ENCODE measurements at places on chromosomes 6 and 20.

DNA sequence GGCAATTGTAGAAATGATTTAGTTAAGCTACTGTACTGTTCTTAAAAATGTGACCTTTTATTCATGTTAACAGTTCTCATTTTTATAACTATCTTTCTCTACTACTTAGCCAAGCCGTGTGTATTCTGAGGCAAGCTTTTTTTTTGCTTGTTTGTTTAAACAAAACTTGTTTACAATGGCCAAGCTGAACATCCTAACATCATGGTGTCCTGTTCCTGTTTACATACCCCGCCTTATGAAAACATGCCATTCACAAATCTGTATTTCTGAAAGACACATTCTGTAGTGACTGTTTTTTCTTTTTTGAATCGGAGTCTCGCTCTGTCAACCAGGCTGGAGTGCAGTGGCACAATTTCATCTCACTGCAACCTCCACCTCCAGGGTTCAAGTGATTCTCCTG lies 140.9 kb downstream of the NCOA3 start:
- no peak for DNase-seq

GRCh38 chr6:7185561-7185960 lies 77.8 kb downstream of the RREB1 start:
- DNase-seq = no peak

DNA sequence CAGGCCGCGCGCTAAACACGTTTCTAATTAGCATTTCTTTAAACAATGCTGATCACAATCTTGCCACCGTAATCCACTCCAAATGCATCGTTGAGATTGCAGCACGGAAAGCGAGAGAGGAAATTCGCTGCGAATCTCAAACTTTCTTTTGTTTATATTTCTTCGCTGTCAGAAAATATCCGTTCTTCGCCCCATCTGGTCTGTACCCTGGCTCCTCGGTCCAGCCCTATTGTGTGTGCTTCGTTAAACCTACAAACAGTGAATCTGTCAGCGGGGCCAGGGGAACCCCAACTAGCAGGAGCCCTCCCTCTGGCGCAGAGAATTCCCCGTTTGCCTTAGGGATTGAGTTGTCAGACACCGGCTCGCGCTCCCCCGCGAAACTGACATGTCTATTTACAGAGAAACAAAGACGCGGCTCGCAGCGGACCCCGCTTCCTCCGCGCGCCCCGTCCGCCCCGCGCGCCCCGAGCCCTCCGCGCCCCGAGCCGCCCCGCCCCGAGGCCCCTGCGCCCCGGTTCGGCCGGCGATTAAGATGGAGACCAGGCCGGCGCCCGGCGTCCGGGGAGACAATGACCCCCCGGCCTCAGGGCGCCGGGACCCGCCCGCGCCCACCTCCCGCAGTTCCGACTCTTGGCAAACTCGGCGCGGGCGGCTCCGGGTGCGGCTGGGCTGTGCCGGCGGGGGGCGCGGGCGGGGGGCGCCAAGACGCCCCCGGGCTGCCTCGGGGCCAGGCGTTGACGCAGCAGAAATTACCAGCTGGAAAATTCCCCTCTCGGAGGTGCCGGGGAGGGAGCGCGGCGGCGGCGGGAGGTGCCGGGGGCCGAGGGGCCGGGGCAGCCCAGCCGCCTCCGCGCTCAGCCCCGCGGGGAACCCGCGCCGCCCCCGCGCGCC lies 874 bp downstream of the ZBTB46 start:
- no peak for DNase-seq

DNA sequence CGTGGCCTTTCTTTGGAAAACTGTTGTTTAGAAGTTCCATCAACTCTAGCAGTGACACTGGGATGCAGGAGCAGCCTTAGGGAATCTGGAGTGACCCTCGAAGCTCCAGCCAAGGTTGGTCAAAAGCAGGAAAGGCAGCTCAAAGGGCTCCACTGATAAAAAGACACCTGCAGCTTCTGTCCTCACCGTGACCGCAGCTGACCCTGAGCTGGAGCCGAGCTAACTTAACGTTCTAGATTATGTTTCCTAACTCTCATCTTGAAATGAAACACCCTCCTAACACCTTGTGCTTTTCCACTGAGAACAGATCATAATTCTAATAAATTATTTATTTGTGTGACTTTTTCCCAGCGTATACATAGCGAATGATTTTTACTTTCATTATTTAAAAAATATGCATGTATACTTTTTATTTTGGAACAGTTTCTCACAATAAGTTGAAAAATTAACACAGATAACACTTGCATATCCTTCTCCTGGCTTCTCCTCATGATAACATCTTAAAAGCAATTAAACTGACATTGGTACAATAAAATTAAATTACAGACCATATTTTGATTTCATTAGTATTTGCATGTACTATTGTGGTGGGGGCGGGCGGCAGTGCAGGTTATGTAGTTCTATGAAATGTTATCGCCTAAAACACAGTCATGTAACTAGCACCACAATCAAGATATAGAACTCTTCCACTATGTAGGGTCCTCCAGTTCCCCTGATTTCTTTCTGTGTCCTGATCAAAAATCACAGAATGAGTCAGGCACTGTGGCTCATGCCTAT lies 116.1 kb downstream of the MOXD1 start:
- DNase-seq = no peak

DNA sequence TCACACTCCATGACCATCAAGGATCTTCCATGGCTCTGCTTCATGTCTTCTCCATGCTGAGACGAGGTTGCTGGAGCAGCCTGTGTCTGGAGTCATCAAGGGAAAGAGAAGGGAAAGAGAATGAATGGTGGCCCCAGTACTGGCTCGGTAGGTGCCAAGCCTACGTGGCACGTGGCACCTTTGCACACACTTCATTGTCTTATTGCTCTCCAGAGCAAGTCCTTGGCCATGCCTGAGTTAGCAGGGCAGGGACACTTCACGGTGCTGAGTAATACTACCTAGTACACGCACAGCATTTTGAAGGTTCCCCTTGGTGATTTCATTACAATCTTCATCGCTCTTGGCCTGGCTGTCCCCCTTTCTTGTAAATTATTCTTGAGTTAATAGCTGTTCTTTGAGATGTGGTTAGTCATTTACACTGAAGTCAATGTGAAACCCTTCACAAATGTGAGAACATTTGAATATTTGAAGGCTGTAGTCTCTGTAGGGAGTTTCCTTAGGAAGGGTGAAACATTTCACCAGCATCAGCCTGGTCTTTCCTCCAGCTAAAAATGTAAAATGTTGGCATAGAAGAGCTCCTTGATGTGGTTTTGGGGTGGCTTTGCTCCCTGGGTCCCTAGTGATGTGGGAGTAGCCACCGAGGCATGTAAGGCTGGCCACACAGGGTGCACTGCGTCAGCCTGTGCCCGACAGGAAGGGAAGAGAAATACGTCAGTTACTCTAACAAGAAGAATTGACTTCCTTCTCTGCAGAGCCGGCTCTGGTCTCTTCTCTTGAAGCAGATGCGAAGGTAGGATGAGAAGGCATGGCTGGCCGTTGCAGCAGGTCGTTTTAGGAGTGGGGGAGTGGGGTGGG lies at the start of gene SYTL3:
TSS of gene SYTL3 (plus strand) at position 766 of the 855 bp plus-strand sequence. CDS start 13,215 bp downstream, outside the sequence.
- DNase-seq = no peak

DNA sequence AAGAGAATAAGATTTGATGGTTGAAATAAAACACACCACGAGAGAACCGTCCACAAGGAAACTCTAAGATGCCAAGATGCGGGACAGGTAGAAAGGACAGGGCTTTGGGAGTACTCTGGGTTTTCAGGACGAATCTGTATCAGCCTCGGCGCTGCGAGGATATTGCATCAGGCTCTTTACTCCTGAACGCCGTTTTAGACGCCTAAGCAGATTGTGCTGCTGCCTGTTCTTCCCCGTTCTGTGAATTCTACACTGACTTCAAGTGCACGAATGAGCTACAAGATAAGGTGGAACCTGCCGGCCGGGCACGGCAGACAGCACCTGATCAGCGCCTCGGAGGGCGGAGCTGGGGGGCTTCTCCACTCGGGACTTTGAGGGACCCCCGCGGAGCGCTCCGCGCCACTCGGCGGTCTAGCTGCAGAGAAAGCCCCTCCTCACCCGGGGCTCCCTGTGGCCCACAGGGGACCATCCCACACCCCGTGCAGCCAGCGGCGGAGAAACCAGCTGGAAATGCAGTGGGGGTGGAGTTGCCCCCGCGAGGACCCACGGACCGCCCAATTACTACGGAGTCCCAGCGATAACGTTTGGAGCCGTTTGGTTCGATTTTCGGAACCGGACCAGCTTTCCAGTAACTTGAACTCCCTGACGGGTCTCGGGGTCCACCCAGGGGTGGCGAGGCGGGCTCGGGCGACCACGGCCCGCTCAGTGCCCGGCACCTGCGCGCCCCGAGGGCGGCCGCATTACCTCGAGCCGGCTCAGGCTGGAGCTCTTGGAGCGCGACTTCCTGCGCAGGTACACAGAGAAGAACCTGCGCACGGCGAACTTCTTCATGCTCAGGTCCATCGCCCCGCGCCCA lies 646 bp downstream of the RPS6KA2 start:
- DNase-seq = peak; percentile 51

DNA sequence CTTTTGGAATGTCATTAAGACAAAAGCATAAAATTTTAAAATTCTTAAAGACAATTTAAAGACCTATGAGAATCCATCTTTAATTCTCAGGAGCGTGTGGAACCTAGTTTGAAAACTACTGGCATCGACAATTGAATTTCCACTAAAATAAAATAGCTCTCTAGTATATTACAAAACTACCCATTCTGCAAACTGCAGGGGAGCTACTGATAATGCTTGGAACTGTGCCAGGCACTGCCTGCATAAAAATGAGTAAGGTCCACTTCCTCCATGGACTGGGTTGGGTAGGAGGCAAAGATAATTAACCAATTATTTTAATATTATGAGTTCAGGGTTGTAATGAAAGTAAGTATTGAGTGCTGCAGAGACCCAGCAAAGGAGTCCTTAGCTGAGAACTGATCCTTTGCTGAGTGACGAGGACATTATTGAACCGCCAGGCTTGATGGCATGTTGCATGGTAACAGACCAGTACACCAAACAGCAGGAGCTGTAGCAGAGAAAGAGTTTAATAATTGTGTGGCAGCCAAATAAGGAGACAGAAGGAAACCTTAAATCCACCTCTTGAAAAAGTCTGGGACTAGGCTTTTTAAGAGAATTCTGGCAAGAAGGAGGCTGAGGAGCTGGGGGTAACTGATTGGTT lies 261.3 kb downstream of the ESR1 start:
- DNase-seq = no peak

DNA sequence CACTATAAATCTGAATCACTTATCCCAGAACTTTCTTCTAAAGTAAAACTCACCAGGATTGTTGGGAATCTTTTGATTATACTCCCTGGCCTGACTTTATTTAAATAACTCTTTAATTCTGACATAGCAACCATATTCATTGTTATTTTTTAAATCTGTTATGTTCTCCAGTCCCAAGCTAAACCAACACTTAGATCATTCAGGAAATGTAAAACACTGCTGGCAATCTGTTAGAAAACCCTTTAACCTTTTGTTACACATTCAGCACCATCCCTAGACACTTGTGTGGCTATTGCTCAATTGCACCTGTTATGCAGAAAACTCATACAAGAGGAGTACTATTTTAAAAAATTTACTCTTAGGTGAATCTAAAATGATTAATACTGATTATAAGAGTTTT lies 101.8 kb upstream of the NHSL1 start:
- DNase-seq = no peak

- DNase-seq = no peak
These were observed 50.3 kb downstream of the UTRN start for GRCh38 chr6:144335311-144335861.

DNA sequence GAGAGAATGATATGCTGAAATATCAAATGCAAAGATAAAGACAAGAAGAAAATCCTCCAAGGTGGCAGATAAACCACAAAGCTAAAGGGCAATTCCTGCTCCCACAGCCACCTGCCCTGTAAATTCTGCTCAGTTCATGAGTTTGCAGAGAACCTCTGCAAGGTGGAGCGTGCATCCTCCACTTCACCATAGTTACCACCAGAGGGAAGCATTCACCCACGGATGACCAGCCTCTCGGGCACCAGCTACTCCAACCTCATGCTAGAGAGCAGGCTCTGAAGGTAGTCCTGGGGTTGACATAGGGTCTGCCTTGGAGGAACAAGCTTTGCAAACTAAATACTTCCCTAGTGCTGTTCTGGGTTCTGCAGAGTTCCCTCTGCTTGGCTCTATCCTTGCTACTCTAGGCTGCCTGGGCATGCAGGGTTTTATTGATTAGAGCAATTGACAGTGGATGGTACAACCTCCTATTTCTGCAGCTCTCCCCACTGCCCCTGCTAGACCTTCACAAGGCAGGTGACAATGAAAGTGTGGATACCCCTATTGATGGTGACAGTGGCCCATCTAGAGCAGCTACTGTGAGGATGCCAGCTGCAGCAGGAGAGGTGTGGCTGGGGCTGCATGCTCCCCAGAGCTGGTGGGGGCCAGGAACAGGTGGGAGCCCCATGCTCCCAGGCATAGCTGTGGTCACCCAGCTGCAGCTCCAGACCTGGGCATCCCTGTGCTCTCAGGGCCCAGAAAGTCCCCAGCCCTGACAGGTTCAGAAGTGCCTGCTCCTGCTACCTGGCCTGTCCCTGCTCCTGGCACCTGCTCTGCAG lies 51.1 kb downstream of the GGTLC1 start:
- DNase-seq = peak; percentile 60

GRCh38 chr20:48463096-48463720 lies 364.6 kb downstream of the PREX1 start:
- no peak for DNase-seq
